ENCODE measurements at places on chromosomes 1 and 21. TPM values are rescaled to one million over a fixed set of nuclear protein-coding genes. Genes with fewer than 3 reads are reported as not detected.

Gene RHCE
- total RNA-seq = not detected

Gene IGSF8
- total RNA-seq = 24.7 TPM

Gene CCDC185
- not detected for total RNA-seq

Gene FAM78B
- not detected for total RNA-seq

Gene LIN28A
- total RNA-seq = not detected

Gene ALPL
- not detected for total RNA-seq

Gene S1PR1
- not detected for total RNA-seq

- DNase-seq = peak; percentile 55
These were observed 341.0 kb upstream of the NEGR1 start for GRCh38 chr1:72623299-72623708.

DNA sequence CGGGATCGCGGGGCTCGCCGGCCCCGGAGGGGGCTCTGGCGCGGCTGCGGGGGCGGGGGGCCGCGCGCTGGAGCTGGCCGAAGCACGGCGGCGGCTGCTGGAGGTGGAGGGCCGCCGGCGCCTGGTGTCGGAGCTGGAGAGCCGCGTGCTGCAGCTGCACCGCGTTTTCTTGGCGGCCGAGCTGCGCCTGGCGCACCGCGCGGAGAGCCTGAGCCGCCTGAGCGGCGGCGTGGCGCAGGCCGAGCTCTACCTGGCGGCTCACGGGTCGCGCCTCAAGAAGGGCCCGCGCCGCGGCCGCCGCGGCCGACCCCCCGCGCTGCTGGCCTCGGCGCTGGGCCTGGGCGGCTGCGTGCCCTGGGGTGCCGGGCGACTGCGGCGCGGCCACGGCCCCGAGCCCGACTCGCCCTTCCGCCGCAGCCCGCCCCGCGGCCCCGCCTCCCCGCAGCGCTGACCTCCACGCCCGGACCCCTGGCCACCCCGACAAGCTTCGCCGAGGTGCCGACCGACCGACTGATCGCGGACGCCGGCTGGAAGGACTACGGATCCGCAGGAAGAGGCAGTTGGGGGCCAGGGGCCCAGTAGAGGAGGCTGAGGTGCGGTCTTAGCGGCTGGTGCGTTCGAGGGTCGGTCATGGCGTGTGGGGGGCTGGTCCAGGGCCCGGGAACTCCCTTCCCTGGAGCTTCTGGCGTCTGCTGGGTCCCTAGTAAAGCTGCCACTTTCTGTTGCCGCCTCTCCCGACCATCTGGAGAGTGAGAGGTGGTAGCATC is 711 bp downstream of the TRNP1 start:
- no peak for DNase-seq

DNA sequence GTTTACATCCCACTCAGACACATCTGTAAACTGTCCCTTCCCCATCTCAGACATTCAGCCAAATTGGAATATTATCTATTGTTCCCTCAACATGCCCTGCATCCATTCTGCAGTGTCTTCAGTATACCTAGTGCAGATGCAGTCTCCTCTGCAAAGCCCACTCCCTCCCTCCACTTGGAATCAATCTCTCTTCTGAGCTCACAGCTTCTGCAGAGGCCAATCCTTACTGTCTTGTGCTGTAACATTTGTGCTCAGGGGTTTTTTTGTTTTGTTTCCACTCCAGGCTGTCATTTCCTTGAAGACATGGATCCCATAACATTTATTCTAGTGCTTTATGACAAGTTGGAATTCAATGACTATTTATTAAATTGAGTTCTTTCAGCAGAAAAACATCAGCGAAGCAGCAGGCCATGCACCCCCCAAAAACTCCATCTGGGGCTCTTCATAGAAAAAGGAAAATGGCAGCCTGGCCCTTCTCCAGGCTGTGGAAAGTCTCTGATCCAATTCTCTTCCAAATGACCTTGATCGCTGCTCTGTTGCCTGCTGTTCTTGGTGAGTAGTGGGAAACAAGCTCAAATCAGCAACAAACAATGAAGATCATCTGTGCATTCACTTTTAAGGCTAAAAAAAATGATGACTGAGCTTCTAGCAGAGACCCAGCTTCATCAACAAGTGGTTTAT is 8.7 kb downstream of the C4BPA start:
- no peak for DNase-seq

DNA sequence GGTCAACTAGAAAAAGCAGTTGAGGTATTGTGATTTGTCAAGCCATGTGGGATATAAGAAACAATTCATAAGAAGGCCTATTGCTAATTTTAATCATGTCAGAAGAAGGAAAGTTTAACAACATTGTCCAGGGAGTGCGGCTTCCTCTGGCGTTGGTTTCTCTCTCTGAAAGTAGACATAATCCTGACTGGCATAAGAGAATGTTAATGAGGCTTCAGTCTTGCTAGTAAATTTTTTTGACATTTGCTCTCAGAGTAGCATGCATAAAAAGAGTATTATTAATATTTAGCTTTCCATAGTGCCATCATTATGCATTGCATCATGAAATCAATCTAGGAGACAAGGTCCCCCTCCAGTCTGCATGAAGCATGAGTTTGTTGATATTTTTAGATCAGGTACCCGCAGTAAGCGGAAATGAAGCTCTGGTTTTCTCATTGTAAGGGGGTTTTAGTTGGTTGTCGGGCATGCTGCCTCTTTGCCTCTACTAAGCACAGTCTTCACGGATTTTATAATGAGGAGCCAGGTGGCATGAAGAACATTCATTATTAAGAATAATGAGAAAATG is 12.8 kb upstream of the PRDM2 start:
- no peak for DNase-seq

DNA sequence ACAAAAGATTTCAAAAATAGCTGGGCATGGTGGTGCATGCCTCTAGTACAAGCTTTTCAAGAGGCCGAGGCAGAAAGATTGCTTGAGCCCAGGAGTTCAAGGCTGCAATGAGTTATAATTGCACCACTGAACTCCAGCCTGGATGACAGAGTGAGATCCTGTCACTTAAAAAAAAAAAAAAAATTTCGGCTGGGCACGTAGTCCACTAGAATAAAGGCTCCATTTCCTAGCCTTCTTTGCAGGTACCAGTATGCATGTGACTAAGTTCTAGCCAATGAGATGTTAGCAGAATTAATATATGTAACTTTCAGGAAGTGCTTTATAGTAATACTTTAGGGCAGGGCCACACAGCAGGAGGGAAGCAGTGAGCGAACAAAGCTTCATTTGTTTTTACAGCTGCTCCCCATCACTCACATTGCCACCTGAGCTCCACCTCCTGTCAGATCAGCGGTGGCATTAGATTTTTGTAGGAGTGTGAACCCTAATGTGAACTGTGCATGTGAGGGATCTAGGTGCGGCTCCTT is 28.8 kb upstream of the SYDE2 start:
- peak; percentile 72 for DNase-seq

DNA sequence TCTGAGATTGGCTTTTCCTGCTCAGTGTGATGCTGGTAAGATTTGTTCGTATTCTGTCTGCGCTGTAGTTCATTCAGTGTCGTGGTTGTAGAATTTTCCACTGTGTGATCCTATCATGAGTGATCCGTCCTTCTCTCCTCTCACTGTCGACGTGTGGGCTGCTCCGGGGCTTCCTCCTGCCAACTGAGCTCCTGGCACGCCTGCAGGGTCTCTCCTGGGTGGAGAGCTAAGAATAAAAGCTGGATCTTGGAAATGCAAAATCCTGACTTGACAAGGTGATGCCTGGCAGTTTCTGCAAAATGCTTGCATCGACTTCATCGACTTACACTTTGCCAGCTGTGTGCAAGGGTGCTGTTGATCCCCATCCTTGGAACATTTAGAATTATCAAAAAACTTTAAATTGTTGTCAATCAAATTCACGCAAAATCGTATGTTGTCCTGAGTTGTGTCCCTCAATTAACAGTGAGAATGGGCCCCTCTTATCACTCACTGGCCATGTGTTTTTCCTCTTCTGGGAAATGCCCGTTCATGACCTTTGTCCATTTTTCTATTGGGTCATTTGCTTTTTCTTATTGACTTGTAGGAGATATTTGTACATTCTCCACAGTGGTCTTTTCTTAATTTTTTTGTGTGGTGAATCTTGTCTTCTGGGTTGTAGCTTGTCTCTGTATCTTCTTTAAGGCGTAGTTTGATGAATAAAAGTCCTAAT is 125.5 kb downstream of the CRYAA start:
- no peak for DNase-seq

DNA sequence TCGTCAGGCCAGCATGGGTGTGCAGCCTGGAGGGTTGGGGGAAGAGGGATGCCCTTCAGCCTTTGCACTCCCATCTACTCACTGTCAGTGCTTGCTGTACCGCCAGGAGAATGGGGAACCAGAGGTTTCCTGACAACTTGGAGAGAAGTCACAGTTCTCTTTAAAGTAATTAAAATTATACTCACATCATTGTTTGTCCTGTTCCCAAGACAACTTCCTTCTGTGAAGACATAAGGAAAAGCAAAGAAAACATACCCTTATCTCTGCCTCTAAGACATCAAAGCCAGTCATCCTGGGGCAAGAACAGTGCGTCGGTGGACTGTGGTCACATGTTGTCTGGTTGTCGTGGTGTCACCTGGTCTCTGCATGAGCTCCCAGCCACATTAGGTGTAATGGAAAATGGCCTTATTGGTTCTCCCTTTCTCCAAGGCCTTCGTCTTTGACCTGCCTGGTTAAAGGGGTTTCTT is 17.6 kb downstream of the TRAF5 start:
- peak; percentile 36 for DNase-seq

DNA sequence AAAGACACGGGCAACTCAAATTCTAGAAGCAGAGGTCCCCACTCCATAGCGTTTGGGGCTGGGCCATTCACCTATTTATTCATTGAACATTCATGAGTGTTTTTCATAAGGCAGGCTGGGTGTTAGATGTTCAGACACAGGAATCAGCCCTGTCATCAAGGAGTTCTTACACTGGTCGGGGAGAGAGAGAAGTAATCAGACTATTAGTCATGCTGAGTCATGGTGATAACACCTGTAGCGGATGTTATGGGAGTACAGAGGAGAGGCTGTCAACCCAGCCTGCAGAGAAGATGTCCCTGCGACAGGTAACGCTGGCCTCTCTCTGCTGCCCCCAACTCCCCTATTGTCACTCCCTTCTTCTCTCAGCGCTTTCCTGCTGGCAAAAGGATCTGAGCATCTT is 17.2 kb downstream of the LY9 start:
- peak; percentile 69 for DNase-seq

DNA sequence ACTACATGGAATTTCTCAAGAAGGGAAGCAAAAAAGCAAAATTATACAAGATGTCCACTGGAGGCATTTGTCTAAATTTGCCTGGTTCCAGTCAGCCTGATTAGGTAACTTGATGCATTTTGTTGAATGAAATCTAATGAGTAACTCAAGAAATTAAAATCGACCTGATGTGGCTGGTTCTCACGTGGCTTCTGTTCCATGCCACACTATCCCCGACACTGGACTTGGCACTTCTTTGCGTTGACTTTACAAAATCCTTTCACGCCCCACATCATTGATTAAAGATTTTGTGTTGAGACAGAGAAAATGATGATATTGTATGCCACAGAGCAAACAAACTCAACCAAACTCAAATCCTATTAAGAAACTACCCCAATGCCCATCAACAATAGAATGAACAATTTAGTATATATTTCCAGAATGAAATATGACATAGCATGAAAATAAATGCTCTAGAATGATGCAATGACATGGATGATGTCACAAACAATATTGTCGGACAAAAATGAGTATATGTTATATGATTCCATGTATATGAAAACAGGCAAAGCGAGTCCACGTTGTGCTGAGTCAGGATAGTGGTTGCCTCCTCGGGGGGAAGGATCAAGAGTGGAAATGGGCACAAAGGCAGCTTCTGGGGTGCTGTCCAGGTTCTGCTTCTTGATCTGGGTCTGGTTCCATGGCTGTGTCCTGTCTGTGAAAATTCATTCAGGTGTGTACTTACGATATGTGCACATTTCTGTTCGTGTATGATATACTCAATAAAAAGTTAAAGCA is 12.9 kb upstream of the HMGCS2 start:
- no peak for DNase-seq

DNA sequence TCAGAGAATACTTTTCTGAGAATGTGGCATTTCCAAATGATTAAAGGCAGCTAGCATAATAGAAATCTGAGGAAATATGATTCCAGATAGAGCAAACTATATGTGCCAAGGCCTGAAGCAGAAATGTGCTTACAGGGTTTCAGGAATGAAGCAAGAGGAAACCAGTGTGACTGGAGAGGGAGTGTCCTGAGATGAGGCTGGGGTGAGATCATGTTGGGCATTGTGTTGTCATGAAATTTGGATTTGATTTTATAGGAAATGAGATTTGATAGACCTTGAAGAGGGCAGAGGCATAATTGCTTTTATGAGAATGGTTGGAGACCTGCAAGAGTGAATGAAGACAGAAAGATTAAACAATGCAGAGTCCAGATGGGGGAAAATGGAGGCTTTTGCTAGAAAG is 338.1 kb upstream of the SNX7 start:
- DNase-seq = peak; percentile 67

DNA sequence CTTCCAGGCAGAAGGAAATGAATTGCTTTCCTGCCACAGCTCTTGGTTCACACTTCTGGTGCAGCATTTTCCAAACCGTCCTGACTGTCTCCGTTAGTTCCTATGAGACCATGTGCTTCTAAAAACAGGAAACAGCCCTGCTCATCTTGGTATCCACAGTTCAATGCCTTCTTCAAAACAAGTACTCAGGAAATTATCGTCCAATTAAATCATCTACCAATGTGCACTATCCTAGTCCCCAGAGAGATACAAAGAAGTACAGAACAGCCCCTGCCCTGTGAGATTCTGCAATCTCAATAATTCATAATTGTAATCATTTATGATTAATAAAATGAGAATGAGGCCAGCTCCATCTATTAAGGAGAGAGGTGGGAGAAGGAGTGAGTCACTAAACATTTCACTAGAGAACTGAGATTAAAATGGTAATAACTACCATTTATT is 11.2 kb downstream of the CLEC20A start:
- no peak for DNase-seq

GRCh38 chr1:116886291-116886878 is 23.3 kb upstream of the PTGFRN start:
- no peak for DNase-seq

Data from HT-29 (cell line).